GM18507 (cell line): ENCODE measurements at places on chromosomes 6 and 20.

DNA sequence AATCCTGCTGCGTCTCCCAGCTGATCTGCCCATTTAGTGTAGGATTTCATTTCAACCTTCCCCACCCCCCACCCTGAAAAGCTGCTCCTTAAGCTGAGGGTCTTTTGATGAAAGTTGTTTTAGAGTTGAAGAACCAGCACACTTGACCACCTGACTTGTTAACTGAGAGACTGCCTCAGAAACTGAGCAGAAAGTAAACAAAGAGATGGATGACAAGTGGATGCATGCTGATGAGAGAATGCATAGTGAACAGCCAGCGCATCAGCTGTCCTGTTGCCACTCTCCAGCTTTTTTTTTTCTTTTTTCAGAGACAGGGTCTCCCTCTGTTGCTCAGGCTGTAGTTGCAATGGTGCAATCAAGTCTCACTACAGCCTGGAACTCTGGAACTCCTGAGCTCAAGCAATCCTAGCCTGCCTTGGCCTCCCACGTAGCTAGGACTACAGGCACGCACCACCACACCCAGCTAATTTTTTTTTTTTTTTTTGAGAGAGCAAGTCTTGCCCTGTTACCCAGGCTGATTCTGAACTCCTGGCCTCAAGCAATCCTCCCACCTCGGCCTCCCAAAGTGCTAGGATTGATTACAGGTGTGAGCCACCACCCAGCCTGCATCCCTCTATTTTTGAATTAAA is 9.5 kb downstream of the RPL10A start:
- no peak for DNase-seq

GRCh38 chr20:35087791-35088190 is 4.8 kb downstream of the TRPC4AP start:
- DNase-seq, result no peak

- no peak for DNase-seq
Observed at GRCh38 chr6:157267109-157267611, 56.2 kb downstream of the TMEM242 start.

GRCh38 chr6:111219785-111220184 is 132.5 kb downstream of the SLC16A10 start:
- no peak for DNase-seq

DNA sequence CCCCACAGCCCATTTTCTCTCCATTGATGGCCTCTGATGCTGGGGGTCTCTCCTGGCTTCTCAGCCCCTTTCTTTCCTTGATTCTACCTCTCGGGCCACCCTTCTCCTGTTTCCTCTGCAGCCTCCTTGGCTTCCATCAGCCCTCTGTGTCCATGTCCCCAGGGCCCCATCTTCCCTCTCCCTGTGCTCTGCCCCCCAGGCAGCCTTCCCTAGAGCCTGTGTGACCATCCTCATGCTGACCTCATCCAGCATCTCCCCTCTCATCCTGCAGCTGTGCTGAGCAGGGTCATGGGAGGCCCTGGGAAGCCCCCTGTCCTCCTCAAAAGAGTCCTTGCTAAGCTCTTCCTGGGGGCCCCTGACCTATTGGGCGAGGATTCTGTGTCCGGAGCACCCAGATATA is 73.4 kb upstream of the NNAT start:
- DNase-seq, result no peak

- DNase-seq, result no peak
Observed at GRCh38 chr20:24208652-24209051, 220.1 kb upstream of the GGTLC1 start.

GRCh38 chr20:4946986-4947385 is 54.3 kb downstream of the SLC23A2 start:
- DNase-seq, result no peak

DNA sequence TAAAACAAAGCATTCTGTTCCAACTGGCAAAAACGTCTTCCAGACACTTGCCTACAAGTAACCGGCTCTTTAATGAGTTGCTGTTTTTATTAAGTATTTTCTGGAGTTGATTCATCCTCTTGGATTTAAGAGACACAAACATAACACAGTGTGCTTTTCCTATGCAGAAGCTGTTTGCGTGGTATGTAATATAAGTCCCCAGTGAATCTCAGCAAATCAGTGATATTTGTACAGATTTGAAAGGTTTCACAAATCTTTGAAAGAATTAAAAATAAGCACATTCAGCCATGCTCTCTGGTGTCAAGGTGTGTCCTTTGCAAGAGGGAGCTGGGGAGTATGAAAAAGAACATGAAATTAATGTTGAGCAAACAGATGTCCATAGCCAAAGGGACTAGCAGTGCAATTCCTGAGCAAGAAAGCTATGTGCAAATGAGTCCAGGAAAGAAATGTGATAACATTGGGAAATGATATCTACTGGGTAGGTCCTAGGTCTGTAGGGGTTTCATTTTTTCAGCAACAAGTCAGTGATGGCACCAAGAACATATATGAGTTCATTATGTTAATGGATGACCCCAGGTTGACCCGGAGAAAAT is 170.1 kb upstream of the PHACTR1 start:
- no peak for DNase-seq

GRCh38 chr20:47099093-47099492 is 204.4 kb downstream of the EYA2 start:
- no peak for DNase-seq

- no peak for DNase-seq
Observed at GRCh38 chr6:127792616-127793015, 108.2 kb downstream of the THEMIS start.

GRCh38 chr6:96878143-96878542 is 19.5 kb downstream of the NDUFAF4 start:
- DNase-seq, result no peak

DNA sequence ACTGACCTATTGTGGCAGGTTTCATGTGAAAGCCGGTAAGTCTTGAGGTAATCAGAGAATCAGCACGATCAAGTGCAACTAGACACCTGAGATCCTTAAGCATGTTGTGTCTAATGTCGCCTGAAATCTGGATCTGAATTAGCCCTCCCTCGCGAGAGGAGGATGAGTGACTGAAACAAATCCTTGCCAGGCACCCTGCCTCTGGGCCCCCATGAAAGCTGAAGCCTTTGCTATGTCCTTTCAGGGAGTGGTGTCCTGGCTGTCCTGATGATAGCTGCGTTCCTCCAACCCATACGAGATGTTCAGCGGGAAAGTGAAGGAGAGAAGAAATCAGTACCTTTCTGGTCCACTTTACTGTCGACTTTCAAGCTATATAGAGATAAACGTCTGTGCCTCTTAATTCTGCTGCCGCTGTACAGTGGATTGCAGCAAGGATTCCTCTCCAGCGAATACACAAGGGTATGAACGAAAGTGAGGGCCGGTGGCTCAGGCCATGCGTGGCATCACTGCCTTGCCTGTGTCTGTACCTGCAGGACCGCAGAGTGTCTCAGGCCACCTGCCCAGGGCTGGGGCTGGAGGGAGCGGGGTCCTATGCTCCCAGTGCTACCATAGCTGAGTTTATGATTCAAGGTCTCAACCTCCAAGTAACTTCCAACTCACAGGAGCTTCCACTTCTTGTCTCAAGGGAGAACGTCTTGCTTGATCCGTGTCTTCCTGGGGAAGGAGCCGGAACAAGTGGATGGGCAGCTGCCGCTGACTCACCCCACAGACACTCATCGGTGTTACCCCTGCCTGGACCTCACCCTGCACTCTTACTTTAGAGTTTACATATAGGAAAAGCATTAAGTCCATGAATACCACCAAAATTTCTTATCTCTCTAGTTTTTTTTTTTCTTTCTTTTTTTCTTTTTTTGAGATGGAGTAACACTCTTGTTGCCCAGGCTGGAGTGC is 12.8 kb downstream of the UNC93A start:
- no peak for DNase-seq

DNA sequence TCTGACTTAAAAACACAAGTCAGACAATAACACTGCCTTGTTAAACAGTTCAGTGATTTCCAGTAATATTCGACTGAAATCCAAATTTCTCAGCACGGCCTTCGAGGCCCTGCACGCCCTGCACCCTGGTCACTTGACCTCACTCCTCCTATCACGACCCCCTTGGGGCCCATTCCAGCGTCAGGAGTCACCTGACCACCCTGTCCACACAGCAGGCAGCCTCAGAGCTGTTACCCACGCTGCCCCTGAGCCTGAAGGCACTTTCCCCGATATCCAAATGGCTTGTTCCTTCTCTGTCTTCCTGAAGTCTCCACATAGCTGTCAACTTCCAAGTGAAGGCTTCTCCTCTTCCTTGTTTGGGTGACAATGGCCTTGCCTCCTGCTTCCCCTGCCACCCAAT is 33.1 kb upstream of the SMOC2 start:
- no peak for DNase-seq

GRCh38 chr6:166277892-166278578 is 30.2 kb downstream of the PRR18 start:
- no peak for DNase-seq

DNA sequence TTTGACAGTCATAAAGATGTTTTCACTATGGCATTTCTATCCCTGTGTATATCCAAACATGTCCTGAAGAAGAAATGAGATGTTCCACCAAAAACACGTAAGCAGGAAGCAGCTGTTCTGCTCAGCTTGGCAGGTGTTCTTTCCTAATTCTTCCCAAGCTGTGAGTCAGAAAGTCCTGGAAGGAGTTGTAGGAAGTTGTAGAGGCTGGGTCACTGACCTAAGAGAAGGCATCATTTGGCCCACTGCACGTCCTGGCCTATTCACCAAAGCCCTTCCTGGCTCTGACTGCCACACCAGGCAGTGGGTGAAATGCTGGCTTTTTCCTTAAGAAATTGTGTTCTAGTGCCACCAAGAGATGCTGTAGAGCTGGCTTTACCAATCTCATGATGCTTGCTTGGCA is 40.3 kb downstream of the STX11 start:
- DNase-seq, result no peak
